ENCODE measurements at places on chromosomes 12 and 14.

DNA sequence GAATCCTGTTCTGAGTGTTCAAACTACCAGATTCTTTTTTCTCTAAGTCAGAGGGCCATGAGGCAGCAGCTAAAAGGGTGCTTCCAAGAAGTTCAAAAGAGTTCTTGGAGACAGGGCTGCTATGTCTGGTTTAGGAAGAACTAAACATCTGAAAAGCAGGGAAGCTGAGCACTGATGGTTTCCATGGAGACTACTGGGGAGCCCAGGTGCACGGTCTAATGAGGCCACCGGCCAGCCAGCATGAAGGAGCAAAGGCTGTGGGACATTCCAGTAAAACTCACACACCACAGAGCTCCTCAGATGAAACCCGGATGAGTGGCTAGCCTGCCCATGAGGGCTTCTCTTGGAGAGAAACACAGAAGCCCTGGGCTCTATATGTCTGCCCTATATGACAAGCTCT lies 97.3 kb downstream of the KCNK10 start:
- no peak for DNase-seq

DNA sequence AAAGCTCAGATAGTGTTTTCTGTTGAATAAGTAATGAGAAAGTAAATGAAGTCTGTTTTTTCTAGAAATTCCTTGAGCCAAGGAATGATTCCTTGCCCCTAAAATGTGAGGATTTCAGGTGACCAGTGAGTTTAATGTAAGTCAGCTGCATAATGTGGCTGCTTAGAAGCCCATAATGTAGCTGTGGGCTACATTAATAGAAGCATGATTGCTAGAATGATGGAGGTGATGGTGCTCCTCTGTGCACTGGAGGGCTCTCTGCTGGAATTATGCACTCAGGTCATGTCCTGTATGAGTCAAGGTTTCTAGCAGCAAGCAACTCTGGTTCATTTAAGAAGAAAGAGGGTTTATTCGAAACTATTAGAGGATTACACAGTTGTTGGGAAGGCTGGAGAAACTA lies 19.6 kb upstream of the PWP1 start:
- DNase-seq, result no peak

DNA sequence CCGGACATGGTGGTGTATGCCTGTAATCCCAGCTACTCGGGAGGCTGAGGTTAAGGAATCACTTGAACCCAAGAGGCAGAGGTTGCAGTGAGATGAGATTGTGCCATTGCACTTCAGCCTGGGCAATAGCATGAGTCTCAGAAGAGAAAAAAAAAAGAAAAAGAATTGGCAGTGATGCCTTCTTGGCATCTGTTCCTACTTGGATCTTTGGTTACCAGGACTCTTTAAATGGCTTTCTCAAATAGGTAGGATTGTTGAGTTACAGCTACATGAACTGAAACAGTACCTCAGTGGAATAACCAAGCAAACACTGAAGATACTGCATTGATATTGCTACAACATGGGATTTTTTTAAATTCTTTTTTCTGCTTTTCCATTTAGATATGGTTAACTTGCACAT lies 136.8 kb downstream of the SAMD4A start:
- no peak for DNase-seq

DNA sequence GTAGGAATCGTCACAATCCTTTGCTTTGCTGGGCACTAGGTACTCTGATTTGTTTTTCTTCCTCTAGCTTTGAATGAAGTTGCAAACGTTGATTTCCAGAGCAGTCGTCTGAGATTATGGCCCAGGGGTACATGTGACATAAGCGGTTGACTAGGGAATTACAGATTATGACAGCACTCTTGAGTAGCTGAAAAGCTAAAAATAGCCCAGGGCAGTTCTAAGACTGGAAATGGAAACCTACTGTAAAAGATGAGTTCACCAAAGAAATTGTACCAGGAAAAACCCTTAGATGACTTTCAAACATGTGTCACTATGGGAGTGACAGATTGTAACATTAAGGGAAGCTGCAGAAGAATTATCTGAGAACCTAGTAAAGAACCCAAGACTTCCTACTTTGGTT lies 108.5 kb downstream of the ANO6 start:
- no peak for DNase-seq

DNA sequence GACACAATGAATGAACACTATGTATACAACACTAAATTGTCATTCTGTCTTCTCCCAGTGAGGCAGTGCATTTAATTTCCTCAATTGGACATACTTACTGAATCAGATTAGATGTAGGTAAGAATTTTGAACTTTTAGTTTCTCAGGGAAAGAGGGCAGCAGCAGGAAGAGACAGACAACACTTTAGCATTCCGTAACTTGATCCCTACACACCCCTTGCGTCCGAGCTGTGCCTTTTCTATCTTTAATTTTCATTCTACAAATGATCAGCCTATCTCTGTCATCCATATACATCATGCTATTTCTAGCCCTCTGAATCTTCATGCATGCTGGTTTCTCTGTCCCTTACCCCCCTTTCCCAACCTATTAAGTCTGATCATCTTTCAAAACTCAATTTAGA lies 358.0 kb upstream of the RPL10L start:
- no peak for DNase-seq

DNA sequence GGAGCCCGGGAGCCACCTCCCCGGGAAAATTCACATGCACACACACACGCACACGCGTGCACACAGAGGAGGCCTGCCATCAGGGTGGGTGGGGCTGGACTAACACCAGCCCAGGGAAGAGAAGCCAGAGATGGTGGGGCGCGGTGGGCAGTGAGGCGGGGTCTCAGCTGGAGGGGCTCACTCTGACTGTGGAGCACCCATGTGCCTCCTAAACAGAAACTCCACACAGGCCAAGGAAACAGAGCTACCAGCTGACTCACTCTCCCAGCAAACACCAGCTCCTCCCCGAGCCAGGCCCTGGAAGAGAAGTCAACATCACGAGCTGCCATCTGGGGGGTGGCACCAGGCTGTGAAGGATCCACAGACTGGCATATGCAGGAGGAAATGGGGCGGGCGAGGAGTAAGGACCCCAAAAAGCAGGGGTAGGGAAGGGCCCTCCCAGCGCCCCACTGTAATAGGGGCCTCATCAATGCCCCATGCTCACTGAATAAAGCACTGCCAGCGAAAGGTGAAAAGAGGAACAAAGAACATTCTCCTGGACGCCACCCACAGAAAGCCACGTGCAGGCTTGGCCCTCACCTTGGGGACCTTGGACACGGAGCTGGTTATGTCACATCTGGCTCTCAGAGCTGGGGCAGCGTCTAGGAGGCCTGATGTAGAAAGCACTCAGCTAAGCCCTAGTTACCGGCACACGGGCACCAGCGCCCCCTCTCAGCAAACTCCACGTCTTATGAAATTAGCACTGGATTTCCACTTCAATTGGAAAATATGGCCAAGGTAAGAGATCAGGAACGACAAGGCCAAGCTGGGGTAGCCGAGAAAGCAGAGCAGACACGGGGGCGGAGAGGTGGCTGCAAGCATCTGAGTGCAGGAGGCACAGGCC lies 8.4 kb upstream of the INF2 start:
- DNase-seq, result peak; percentile 61

All from left hindlimb (tissue), 1 donor.